ENCODE measurements at places on chromosomes 6 and 20. TPM values are rescaled to one million over a fixed set of nuclear protein-coding genes. Genes with fewer than 3 reads are reported as not detected.

KLHDC3 gene
- total RNA-seq: 27.0 TPM

CALHM6 gene
- total RNA-seq: 1.6 TPM

GJA10 gene
- not detected for total RNA-seq

KCNG1 gene
- total RNA-seq: 3.0 TPM

TMEM74B gene
- not detected for total RNA-seq

Data from fibroblast of the aortic adventitia (primary cell).